ENCODE measurements at places on chromosomes 11 and 22.

DNA sequence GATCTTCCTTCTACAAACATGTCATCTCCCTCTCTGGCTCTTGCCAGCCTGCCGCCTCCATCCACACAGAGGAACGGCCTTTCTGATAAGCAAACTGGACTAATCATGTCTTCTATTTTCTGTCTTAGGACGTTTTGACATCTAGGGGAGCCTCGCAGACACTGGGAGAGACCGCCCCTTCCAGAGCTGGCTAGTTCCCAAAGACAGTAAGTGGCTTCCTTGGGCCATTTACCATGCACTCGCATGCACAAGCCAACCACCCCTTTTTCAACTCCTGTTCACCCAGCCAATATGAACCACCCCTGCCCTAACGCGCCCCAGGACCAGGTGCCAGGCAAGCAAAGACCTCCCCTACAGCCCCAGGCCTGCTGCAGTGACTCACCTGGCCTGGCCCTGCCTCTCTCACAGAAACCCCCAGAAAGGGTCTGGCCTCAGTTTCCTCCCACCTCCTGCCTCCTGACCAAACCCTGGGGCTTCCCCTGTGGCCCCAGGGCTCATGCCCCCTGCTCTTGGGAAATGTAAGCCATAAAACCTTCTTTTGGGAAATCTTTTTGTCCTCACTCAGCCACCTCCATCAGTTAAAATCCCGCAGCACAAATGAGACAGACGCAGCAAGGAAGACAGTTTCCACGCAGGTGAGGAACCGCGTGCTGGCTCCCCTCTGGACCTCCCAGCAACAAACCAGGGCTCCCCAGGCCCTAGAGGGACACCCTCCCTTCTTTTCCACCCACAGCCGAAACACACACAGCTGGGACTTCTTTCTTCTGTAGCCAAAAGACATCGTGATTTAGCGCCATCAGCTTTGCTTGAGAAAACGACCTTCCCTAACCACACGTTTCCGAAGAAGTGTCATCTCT lies 38.5 kb downstream of the SHANK2 start:
- no peak for DNase-seq

DNA sequence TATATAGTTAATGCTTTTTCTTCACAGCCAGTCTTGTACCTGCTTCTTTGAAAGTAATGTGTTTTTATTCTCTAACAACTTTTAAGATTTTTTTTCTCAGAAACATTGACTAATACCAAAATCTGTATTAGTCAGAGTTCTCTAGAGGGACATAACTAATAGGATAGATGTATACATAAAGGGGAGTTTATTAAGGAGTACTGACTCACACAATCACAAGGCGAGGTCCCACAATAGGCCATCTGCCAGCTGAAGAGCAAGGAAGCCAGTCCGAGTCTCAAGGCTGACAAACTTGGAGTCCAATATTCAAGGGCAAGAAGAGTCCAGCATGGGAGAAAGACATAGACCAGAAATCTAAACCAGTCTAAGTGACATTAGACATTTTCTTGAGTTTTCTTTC lies 140.0 kb downstream of the RAB38 start:
- no peak for DNase-seq

- no peak for DNase-seq
These were observed 413.7 kb upstream of the FAT3 start for GRCh38 chr11:91810871-91811270.

GRCh38 chr11:13781153-13781552 lies 112.7 kb downstream of the FAR1 start:
- DNase-seq = no peak

- no peak for DNase-seq
These were observed 22.6 kb upstream of the CAT start for GRCh38 chr11:34416088-34416487.

DNA sequence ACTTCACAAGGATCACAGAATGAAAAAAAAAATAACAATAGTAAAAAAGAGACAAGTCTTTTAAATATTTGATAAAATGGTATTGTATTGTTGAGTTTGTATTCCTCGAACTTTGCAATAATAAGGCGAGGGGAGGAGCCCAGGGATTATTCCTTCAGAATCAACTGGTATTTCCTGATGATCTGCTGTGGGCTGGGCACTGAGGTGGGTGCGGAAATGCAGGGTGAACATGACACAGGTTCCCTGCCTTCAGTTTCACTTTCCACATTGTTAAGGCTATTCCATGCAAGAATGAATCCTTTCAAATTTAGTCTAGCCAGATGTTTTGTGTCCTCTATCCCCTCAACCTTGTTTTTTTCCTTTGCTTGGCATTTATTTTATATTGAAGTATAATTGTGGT lies 2.1 kb upstream of the EIF3M start:
- DNase-seq = no peak

GRCh38 chr11:70365544-70365927 lies 32.8 kb upstream of the CTTN start:
- DNase-seq = no peak

DNA sequence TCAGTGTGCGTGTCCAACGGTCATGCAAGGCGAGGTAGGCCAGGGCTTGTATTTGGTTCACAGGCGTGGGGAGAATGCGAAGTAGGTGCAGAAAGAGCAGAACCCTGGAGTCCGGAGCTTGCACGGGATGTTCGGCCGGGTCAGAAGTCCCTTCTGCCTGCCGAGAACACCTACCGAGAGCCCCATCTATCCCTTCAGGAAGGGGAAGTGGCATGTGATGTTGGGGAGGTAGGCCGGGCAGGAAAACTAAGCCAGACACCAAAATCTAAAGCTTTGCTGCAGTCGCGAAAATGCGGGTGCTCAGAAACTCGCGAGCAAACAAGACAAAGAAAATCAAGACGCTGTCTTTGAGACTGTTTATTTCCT lies 435 bp upstream of the TAF6L start:
- no peak for DNase-seq

DNA sequence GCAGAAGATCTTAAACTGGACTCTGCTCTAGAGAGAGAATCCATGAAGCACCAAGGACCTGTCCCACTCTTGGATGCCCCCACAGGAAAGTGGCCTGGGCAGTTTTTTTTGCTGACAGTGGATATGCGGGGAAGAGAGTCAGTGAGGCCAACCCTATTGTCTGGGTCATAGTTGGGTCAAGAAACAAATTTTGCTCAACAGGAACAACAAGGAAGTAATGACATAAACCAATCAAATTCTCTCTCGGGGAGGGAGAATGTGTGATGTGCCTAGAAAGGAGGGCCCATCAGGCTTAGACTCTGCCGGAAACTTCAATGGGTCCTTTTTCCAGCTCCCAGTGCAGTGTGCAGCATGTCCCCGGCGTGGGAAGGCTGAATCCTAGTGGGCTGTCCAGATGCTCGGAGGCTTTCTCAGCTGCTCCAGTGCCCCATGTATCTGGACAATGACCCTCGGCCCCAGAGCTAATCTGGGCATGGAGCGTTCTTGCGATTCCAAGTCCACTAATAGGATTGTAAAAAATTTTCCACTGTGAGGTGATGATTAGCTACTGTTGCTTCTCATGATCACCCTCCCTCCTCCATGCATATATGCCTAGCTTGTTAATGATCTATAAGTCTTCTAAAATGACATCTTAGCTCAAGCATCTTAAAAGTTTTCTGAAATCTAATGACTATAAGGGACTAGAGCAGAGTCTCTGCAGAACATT lies 101.0 kb downstream of the SNX19 start:
- no peak for DNase-seq

DNA sequence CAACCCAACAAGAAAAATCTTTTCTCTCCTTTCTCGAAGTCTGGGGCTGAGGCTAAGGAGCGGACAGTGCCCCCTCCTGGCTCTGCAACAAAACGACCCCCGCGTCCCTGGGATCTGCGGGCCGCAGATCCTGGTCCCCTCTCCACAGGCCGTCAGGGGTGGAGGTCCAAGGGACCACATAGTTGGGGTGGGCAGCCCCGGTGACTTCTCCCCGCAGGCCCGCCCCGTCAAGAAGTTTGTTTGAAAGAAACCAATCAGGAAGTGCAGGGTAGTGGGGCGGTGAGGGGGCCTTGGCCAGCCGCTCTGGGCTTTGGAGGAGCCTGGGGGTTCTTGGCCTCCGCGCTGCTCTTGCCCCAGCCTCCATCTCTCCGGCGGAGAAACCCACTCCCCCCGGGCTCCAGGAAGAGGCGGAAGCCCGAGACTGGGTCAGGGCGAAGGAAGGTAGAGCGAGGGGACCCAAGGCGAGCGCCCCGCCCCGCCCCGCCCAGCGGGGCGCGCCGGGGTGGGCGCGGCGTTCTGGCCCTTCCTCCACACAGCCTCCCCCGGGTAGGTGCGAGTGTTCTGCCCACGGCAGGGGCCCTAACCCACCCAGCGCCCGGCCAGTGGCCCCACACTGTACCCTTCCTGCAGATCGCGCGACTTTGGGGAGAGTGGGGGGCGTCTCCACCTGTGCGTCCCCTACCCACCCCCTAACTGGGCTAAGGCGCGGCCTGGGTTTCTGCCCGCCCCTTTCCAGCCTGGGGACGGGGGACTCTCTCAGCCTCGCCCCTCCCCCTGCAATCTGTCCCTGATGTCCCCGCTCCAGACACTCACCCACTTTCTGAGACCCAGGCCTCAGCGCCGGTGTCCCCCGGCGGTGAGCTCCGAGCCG lies 1.3 kb downstream of the TP53I11 start:
- peak; percentile 44 for DNase-seq

GRCh38 chr11:92888696-92889095 lies 80.8 kb upstream of the MTNR1B start:
- no peak for DNase-seq

GRCh38 chr11:44840521-44841251 lies 110.0 kb downstream of the TP53I11 start:
- no peak for DNase-seq

DNA sequence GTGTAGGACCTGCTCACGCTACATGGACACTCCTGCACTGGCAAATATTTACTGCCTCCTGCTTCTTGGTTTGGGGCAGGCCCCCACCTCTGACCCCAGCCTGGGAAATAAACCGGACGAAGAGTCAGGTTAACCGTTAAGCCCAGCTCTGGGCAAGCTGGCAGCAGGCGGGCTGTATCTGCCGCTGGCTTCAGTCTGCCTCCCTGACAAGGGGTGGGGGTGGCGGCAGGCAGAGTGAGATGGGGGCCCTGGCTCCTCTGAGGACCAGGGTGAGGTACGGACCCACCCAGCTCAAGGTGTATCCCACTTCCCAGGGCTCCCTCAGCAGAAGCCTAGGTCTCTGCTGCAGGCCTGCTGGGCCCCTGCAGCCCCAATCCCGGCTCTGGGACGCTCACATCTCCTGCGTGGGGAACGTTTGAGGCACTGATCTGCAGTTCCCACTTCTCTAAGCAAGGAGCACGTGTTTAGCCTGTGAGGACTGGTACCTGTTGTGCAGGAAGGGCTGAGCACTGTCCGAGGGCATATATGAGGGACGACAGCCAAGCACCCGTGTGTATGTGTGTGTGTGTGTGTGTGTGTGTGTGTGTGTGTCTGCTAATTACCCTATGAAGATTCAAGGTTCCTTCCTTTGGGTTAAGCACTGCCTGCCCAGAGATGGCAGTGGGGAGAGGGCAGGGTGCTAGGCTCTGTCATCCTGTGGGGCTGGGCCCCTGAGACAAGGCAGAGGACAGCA lies 1.1 kb upstream of the LRRC75B start:
- no peak for DNase-seq

GRCh38 chr11:120501976-120502755 lies 9.4 kb upstream of the GRIK4 start:
- no peak for DNase-seq

DNA sequence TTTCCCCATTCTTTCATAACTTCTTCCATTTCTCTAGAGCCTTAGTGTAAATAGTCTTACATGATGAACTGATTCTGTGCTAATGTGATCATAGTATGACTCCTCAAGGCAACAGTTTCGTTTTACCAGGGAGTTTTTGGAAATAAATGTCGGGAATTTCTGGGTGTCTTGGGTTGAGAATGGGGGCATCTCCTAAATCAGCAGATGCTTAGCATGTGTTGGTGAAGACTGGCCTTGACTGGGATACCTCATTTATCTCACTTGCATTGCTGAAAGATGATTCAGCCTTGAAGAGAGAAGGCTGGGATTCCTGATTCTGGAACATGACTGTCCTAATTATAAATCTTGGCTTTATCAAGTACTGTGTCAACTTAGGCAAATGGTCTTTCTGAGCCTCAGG lies 115.7 kb upstream of the C11orf87 start:
- no peak for DNase-seq

GRCh38 chr11:111697933-111698371 lies 68.2 kb downstream of the PPP2R1B start:
- DNase-seq = no peak

GRCh38 chr11:27186580-27186979 lies 146.0 kb downstream of the BBOX1 start:
- no peak for DNase-seq

DNA sequence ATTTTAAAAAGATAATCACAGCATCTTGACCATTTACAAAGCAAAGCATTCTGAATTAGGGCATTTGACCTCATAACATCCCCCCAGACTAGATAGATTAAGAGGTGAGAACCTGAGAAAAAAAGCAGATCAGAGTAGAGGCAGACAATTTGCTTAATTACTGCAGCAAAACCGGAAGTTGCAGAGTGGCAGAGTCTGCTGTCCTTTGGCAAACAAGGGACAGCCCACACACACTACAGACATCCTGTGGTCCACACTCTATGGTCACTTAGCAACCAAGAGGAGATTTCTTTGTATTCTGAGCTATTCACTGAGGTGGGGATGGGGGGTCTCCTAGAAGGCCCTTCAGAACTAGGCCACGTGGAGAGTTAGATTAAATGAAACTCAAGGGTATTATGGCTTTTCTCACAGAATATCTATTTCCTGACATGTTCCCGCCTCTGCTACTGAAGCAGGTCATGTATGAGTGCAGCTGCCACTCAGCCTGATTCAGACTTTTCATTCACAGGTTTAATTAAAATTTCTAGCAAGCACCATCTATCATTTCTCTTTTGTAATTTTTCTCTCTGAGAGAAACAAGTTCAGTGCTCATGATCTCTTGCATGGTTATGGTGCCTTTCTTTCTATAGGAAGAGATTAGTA lies 48.5 kb downstream of the SVIP start:
- no peak for DNase-seq

GRCh38 chr11:103907548-103908455 lies 128.6 kb upstream of the DDI1 start:
- DNase-seq = peak; percentile 5

DNA sequence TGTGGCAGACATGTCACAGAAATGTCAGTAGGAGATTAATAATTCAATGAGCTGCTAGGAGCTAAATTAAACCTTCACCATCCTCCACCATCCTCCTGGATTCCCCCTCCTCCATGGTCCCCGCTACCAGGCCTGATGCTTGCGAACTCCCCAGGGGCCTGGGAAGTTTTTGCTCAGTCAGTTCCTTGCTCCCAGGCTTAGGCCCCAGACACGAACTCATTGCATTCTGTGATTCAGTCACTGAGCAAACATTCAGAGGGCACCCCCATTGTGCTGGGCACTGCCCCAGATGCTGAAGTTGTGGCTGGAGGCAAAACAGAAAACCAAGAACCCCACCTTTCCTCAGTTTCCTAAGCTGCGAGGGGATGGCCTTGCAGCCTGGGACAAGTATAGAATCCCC lies 14.3 kb downstream of the NPTXR start:
- no peak for DNase-seq

DNA sequence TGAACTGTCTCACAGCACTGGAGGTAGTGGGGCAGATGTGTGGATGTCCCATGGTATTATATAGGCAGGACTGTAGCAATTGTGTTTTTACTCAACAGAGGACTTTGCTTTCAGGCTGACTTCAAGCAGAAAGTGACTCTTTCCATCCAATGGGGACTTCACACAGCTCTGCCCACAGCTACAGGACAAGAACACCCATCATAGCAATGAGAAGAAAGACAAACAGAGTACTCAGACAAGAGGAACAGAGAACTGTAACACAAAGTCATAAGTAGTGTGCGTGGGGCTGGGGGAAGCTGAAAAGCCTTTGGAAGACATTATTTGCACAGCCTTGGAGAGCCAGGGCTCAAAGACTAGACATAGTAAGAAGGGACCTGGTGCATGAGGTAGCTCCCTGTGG lies 70.3 kb downstream of the CCDC81 start:
- no peak for DNase-seq
